ENCODE measurements at places on chromosomes 6 and 20. TPM values are rescaled to one million over a fixed set of nuclear protein-coding genes. Genes with fewer than 3 reads are reported as not detected.

The THBD gene
- total RNA-seq, result 0.34 TPM

The EMILIN3 gene
- 5.8 TPM for total RNA-seq

The OPRM1 gene
- total RNA-seq, result not detected

The HAO1 gene
- total RNA-seq, result 0.09 TPM

The BMP7 gene
- total RNA-seq, result 40.7 TPM

The NELFE gene
- total RNA-seq, result 79.0 TPM

The CLIC5 gene
- 0.22 TPM for total RNA-seq

The RPP40 gene
- total RNA-seq, result 12.2 TPM

The DYNLT2 gene
- 1.5 TPM for total RNA-seq

The CASS4 gene
- total RNA-seq, result 0.14 TPM

DNA sequence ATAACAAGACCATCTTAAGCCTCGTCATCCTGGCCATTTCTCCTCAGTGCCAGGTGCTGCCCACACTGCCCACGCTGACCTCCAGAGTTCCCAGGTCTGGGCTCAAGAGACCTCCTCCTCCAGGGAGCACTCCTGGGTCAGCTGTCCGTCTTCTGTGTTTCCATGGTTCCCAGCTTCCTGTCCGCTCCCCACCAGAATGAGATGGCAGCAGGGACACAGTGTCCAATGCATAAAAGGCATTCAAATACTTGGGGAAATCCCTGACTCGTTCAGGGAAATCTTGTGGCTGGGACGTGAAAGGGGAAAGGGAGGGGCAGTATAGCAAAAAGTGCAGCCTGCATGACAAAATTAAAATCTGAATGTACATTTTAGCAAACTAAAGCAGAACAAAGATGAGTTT is 54.3 kb downstream of the SLC23A2 start:
- H3K27ac ChIP-seq, result no peak overlapping the region
- no peak overlapping the region for H3K4me3 ChIP-seq
- H3K36me3 ChIP-seq, result no peaks in the 10 kb centered on the region
- DNase-seq, result no peak
- H3K27me3 ChIP-seq, result no peaks in the 10 kb centered on the region
- H3K4me1 ChIP-seq, result peaks cover 41% of the 10 kb centered on the region

GRCh38 chr6:167533851-167534250 is 209.0 kb downstream of the TTLL2 start:
- H3K27ac ChIP-seq, result no peak overlapping the region
- H3K4me3 ChIP-seq, result no peak overlapping the region
- DNase-seq, result no peak
- peaks cover 24% of the 10 kb centered on the region for H3K36me3 ChIP-seq
- peaks cover 25% of the 10 kb centered on the region for H3K4me1 ChIP-seq

GRCh38 chr6:159056003-159056402 is 11.2 kb upstream of the TAGAP start:
- H3K4me1 ChIP-seq, result peaks cover 11% of the 10 kb centered on the region
- no peak overlapping the region for H3K27ac ChIP-seq
- no peaks in the 10 kb centered on the region for H3K27me3 ChIP-seq
- H3K36me3 ChIP-seq, result no peaks in the 10 kb centered on the region

- H3K27ac ChIP-seq, result peak overlapping the region; percentile 9
- peaks cover 61% of the 10 kb centered on the region for H3K36me3 ChIP-seq
- H3K27me3 ChIP-seq, result no peaks in the 10 kb centered on the region
- H3K4me3 ChIP-seq, result peak overlapping the region; percentile 53
- H3K4me1 ChIP-seq, result peaks cover 45% of the 10 kb centered on the region
- DNase-seq, result no peak
Observed at GRCh38 chr6:109478841-109479624, 4.0 kb downstream of the ZBTB24 start.

DNA sequence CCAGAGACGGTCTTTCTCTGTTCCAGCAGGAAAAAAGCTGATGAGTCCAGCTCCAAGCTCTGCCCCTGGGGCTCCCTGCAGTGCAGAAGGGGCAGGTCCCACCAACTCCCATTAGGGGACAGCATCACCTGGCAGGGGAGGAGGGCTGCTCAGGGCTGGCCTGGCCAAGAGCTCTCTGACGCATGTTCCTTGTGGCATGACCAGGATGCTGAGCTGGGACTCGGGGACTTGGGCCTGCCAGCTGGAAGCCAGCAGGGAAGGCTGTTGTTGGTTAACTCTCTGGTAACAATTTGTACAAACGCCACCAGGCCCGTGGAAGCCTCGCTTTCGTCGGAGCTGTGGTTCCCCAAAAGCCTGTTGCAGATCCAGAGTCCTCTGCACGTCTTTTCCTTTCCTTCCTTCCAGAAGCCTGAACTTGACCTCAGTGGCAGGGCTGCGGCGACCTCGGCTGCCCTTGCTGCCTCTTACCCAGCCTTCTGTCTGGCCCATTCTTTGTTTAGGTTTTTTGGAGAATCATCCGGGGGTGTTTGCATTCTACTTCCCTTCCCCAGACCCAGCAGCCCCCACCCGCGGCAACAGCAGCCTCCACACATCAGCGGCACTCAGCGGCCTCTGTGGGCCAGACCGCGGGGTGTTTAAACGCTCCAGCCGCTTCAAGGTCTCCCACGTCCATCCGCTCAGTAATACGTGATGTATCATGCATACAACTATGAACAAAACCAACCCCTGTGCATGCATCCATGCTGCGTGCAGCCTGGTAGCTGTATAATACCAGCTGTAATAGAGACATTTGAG is 63.3 kb downstream of the GNAS-AS1 start:
- H3K27me3 ChIP-seq, result peaks cover 3% of the 10 kb centered on the region
- no peak for DNase-seq

DNA sequence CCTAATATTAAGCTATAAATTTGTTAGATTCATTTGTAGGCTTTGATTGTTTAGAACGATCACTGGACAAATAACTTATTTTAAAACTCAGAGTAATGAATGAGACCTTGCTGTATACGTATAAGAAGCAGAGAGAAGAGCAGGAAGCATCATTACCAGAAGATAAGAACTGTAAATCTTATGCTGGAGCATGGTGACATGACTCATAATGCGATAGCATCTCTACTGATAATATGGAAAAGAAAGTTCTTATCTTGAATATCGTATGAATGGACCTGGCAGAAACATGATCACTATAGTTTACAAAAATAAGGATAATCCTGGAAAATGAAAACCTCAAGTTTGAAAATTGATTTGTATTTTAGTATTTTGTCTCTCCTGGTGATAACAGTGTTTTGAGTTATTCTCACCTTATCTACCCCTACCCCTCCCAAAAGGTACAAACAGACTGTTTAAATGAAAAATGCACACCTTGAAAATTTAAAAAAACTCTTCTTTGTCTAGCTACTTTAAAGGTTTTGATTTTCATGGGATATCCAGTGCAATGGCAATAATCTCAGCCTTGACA is 2.0 kb upstream of the ZSCAN26 start:
- H3K36me3 ChIP-seq, result no peaks in the 10 kb centered on the region
- no peak overlapping the region for H3K27ac ChIP-seq
- no peaks in the 10 kb centered on the region for H3K4me1 ChIP-seq
- H3K4me3 ChIP-seq, result no peak overlapping the region

DNA sequence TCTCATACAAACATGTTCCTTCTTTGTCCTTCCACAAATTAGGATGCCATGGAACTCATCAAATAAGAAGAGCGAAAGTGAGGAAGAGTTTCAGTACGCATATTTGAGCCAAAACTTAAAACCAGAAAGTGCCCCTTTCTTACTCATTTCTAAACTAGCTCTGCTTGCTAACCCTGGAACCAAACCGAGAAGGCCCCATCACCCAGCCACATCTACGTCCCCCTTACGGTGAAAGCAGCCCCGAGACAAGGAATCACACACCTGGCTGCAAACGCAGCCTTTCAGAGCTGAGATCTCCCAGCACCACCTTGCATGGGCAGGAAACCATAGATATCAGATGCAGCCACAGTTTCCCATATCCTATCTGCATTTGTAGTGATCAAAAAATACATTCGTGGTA is 28.5 kb downstream of the TRERF1 start:
- H3K27me3 ChIP-seq, result no peaks in the 10 kb centered on the region
- peak overlapping the region; percentile 70 for H3K27ac ChIP-seq
- H3K4me1 ChIP-seq, result peaks cover 54% of the 10 kb centered on the region
- DNase-seq, result no peak
- H3K36me3 ChIP-seq, result peaks cover 8% of the 10 kb centered on the region

GRCh38 chr20:7772371-7772770 is 167.9 kb downstream of the HAO1 start:
- H3K4me1 ChIP-seq, result peaks cover 9% of the 10 kb centered on the region
- no peak for DNase-seq
- H3K4me3 ChIP-seq, result no peak overlapping the region
- no peak overlapping the region for H3K27ac ChIP-seq
- no peaks in the 10 kb centered on the region for H3K27me3 ChIP-seq
- H3K36me3 ChIP-seq, result peaks cover 28% of the 10 kb centered on the region

DNA sequence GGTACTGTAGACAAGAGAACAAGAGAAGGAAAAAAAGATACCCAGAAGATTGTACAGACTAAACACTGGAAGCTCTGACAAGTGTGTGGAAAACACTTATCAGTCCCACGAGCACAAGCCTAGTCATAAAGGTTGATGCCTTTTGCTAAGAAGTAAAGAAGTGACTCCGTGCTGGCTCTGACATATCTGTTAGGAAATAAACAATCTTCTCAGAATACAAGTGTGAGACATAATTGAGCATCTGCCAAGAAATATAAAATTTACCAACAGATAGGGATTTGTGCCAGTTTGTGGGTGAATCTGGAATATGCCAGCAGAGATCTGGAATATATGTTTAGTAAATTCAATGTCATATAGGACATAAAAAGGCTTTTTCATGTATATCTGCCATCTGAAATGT is 258.7 kb upstream of the RNF217 start:
- H3K4me3 ChIP-seq, result no peak overlapping the region
- H3K36me3 ChIP-seq, result no peaks in the 10 kb centered on the region
- DNase-seq, result no peak
- H3K27me3 ChIP-seq, result no peaks in the 10 kb centered on the region

GRCh38 chr20:36792422-36792821 is 18.9 kb upstream of the DSN1 start:
- no peaks in the 10 kb centered on the region for H3K4me1 ChIP-seq
- H3K4me3 ChIP-seq, result no peak overlapping the region
- H3K36me3 ChIP-seq, result peaks cover 29% of the 10 kb centered on the region
- DNase-seq, result peak; percentile 73
- no peaks in the 10 kb centered on the region for H3K27me3 ChIP-seq

- no peak overlapping the region for H3K27ac ChIP-seq
- no peaks in the 10 kb centered on the region for H3K4me1 ChIP-seq
- no peak overlapping the region for H3K4me3 ChIP-seq
- no peak for DNase-seq
Observed at GRCh38 chr20:63502671-63503172, 3.8 kb upstream of the EEF1A2 start.

DNA sequence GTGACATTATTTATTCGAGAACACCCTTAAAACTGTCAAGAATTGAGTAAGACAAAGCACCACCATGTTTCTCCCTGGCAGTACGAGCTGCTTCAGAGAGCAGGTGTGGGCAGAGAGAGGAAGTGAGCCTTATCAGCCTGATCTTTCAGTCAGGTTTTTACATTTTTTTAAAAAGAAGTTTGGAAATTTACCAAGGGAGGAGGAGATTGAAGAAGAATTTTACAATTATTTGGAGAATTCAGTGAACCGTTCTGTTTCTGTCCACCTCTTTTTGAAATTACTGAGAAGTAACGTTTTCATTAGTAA is 75.5 kb downstream of the ZDHHC14 start:
- no peaks in the 10 kb centered on the region for H3K36me3 ChIP-seq
- no peak for DNase-seq
- no peaks in the 10 kb centered on the region for H3K27me3 ChIP-seq
- 0 out of 2 replicates have a peak overlapping the region, but pooled peaks have one; percentile 3 for H3K27ac ChIP-seq

DNA sequence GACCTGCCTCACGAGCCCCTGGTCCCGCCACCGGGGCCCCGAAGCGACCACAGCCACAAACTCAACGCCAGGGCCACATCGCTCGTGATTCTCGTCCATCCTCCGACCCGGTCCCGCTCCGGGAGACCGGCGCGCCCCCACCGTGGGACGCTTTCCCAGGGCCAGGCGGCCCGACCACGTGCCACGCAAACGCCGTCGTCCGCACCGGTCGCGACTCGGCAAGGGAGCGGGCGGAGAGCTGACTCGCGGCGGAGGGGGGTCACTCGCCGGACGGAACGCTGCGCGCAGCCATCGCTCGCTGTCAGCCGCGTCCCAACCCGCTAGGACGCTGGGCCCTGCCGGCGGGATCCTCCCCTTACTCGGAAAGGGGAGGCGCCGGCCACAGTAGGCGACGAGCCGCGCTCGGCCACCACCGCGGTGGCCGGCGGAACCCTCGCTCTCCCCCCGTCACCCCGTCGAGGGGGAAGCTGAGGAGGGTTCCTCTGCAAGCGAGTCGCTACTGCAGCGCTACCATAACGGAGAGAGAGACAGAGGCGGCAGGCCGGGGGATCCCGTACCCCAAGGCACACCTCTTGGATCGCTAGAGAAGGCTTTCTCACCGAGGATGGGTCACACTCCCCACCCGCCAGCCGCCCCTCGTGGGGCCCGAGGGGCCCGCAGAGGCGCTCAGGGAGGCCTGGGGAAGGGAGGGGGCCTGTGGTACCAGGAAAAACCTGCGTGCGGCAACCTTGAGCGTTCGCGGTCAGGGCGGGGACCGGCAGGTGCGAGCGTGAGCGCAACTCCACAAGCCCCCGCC is 511.8 kb upstream of the ZNF337 start:
- H3K4me1 ChIP-seq, result peaks cover 4% of the 10 kb centered on the region
- peak overlapping the region; percentile 68 for H3K4me3 ChIP-seq
- no peak overlapping the region for H3K27ac ChIP-seq
- DNase-seq, result peak; percentile 69

DNA sequence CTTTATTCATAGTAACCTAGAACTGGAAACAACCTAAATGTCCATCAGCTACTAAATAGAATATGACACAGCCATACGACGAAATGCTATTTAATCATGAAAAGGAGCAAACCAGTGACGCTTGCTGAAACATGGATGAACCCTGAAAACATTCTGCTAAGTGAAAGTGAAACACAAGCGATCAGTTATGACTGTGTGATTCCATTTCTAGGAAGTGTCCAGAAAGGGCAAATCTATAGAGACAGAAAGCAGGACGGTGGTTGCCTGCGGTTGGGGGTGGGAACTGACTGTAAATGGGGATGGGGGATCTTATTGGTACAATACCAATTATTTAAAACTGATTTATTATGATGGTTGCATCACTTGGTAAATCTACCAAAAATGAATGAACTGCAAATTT is 126.8 kb downstream of the IPCEF1 start:
- H3K27ac ChIP-seq, result no peak overlapping the region
- peaks cover 8% of the 10 kb centered on the region for H3K4me1 ChIP-seq
- H3K4me3 ChIP-seq, result no peak overlapping the region
- DNase-seq, result no peak
- no peaks in the 10 kb centered on the region for H3K36me3 ChIP-seq
- H3K27me3 ChIP-seq, result no peaks in the 10 kb centered on the region

- H3K4me1 ChIP-seq, result no peaks in the 10 kb centered on the region
- no peaks in the 10 kb centered on the region for H3K36me3 ChIP-seq
- H3K27ac ChIP-seq, result no peak overlapping the region
- no peaks in the 10 kb centered on the region for H3K27me3 ChIP-seq
- no peak for DNase-seq
- no peak overlapping the region for H3K4me3 ChIP-seq
Observed at GRCh38 chr6:137465378-137466009, 28.7 kb downstream of the OLIG3 start.
